Upper lobe of left lung (tissue), 6 donors: ENCODE measurements at places on chromosomes 11 and 22. TPM values are rescaled to one million over a fixed set of nuclear protein-coding genes. Genes with fewer than 3 reads are reported as not detected.

DNA sequence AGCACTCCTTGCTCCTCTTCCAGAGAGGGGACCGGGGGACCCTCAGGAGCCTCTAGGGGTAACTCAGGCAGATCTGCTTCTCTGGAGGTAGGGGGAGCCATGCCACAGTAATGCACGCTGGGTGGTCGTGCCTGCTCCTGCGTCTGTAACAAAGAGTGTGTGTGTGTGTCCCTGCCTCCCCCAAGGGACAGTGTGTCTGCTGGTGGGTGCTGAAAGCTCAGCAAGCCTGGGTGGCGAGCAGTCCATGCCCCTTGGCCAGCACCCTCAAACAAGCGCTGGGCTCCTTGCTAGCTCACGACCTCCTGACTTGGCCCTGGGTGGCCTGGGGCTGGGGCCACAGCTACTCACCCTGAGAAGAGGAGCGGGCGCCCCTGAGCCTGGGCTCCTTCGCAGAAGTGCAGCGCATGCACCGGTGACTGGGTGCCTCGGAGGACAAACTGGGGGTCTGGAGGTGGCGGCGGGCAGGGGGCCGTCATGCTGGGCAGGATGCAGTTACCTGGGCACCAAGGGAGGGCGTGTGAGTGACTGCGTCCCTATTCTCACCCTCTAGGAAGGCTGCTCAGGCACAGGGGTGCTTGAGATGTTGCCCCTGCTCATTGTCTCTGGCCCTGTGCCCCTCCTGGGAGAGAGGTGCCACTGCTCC is 33.7 kb downstream of the GNB1L start:
- peak; percentile 16 for DNase-seq

DNA sequence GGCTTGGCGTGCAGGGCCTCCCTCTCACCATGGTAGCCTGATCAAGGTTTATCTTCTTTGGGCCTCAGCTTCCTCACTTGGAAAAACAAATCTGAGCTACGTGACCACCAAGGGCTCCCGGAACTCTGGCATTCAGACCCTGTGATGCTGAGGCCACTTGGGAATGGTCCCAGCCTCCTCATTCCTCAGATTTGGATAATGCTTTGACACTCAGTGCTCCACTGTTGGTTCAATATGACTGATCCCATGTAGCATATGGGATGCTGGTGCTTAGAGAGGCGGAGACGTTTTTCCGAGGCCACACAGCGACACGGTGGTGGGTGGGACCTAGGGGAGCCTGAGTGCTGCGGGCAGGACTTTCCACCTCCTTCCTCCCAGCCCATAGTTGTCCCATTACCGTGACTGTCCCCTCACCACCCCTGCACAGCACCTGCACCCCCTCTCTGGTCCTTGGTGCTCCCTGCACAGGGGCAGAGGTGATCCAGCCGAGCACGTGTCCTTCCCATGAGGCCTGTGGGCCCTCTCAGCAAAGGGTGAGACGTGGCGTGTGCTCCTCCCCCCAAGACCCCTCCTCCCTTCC is 23.1 kb downstream of the MB start:
- no peak for DNase-seq

DNA sequence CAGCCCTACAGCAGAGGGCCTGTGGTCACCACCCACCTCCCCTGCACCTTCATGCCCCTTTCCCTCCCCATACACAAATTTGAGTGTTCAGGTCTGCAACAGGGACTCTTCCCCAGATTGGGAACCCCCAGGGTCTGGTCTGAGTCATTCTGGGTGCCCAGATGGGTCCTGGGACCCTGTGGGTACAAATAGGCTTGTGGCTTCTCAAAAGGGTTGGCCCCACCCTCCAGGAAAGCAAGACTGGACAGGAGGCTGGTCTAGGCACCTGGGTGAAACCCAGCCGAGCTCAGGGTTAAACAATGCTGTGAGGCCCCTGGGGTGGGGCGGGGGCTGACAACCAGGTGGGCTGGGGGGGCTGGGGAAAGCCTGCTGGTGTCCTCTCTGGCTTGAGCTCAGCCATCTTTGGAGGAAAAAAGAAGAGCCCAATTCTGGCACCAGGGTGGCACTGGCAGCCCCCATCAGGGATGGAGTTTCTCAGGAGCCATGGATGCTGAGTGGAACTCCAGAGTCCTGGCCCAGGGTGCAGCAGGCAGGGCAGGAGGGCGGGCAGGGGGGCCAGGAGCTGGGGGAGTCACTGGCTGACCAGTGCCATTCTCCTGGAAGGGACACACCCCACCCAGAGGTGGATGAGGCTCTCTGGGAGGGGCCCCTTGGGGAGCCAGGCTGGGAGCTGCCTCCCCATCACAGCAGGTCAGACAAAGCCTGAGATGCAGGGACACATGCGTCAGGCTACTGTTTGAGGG is 1.1 kb downstream of the SEPTIN5 start:
- no peak for DNase-seq

DNA sequence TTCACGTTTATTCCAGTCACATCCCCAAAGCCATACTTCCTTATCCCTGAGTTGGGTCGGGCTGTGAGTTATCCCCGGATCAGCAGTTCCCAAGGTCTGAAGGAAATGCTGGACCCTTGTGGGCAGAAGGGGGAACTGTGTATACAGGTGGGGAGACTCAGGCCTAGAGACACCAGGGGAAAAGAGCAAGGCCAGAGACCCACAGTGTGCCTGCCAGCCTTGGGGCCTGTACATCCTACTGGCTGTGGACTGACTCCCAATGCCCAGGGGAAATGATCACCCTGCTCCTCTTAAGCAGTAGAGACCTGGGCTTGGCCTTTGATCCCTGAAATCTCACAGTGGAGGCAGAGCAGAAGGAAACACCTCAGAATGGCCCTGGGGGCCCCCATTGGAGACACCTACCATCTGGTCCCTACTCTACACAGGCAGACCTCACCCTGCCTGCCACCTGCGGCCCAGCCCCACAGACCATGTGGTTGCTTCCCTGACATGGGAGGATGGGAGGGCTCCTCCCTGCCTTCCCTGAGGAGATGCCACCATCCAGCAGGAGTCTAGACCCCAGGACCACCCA is 1.3 kb downstream of the SELENOM start:
- no peak for DNase-seq

- peak; percentile 29 for DNase-seq
Observed at GRCh38 chr11:36540998-36541397, 26.8 kb upstream of the RAG1 start.

DNA sequence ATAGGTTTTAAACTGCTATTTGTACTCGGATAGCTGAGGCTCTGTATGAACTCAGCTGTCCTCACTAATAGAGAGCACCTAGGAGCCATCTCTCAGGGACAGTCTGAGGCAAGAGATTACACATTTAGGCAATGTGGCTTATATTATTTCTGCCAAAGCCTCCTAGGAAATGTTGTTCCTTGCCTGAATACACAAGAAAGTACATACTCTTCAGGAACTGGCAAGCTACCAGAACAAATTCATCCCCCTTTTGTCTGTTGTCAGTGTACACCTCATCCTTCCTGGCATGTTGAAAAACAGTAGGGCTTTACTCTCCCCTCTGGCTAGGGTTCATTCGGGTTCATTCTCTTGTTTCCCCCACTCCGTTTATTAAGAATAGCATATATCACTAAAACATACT is 615.9 kb upstream of the FAT3 start:
- DNase-seq: no peak

DNA sequence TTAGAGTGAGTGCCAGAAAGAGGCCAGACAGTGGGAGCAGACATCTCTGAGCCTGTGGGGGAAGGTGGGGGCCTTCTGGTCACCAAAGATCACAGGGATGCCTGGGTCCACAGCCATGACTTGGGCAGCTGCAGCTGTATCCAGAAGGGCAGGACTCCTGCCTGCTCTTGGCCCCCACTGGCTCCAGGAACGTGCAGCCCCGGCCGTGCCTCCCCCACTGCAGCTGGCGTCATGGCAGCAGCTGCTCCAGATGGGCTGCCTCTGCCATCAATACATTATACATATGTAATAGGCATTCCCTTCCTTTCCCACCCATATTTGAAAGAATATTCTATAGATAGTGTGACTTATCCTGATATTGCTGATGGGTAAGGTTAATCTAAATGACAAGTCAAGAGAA is 195.5 kb upstream of the SNX19 start:
- DNase-seq: peak; percentile 54

DNA sequence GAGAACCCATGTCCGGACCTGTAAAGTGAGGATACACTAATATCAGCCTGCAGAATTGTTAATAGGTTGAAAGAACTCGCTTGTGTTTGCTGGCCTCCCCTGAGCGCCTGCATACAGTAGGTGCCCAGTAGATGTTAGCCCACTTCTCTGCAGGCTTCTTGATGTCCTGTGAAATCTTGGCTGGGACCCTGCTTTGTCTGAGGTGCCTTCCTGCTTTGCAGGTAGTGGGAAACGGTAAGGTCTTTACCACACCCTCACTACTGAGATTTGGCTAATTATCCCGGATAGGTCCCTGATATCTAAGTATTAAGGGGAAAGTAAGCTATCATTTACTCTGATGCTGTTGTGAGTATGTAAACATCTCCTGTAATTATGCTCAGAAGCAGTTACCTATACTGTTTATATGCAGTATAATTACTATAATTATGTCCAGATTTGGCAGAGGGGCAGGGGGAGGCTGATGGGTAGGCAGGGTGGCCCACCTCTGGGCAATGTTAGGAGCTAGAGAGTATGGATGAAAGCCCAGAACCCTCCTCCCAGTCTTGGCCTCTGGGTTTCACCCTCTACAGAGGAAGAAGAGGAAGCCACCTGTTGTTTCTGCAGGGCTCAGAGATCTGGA is 1.2 kb upstream of the ARRB1 start:
- no peak for DNase-seq

DNA sequence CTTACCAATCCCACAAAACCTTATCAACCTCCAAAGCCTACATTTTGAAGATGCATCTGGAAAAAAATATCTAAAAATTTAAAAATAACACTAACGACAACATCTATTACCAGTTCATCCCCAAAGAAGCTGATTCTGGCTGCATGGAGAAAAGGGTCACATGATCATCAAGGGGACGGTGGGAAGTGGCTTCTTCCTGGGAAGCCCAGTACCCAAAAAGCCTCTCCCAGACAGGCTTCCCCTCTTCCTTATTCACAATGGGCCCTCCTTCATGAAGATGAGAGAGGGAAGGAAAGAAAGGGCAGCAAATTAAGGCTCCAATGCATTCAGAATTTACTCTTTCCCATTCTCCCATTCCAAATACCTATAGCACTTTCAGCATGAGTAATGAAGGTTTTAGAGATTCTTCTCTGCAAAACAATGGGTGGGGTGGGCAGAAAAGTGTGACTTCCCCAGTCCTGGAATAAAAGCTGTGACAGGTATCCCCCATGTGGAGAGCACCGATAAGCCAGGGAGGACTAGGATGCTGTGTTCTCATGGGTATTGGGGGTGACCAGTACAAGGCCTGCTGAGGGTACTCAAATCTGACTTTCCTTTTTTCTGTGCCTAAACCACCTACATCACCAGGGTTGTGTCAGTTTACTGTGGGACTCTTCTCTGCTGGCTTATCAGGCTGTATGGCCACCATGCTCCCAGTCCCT is 88.2 kb downstream of the SIK3 start:
- DNase-seq: no peak

GRCh38 chr11:96045622-96046456 is 121.9 kb upstream of the MTMR2 start:
- DNase-seq: no peak

DNA sequence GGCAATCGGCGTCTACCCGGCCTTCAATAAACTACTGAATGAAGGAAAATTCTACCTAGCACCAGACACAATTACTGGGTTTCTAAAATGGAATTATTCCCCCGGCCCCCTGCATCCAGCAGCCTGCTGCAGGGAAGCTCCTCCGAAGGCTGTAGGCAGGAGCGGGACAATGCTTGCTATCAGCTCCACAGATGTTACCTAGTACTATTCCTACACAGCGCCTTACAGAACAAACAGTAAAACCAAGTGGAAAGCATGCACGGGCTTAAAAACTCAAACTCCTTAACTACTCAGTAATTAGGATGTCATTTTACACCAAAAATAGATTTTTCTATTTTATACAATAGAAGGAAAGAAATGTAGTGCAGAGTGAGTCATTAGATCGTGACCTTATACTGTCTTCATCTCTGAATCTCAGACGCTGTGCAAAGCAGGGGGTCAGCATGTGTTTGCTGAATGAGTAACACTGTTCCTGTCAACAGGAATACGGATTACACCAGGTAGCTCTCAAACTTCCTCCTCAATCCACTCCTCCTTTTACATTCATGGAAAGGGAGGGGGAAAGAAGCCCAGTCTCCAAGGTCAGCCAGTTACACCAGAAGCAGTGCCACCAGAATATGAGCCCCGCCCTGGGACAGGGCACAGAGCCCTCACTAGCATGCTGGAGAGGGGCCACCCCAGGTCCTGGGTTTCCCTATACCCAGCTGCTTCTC is 74.9 kb downstream of the PACSIN2 start:
- peak; percentile 81 for DNase-seq

- DNase-seq: no peak
Observed at GRCh38 chr11:96097844-96098421, 174.0 kb upstream of the MTMR2 start.

DNA sequence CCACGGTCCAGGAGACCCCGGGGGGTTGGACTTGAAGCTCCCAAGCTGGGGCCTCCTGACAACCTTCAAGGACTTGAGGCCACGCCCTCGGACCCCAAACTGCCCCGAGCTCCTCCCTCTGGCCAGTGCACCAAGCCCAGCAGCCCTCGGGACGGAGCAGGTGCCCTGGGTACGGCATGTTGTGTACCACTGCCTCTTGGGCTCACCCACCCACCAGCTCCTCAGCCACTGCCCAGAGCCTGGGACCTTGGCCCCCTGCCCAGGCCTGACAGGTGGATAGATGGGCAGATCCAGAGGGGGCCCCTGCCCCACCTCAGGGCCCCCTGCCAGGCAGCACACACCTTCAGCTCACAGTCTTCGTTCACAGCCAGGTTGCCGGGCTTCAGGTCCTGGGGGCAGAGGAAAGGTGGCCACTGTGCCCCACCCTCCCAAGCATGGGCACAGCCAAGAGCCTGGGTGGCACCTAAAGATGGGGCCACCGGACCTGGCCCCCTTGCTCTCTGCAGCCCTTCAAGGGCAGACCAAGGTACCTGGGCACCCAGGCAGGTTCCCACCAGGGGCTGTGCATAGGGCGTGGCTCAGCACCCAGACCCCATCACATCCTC is 5.1 kb downstream of the MAPK12 start:
- DNase-seq: no peak

DNA sequence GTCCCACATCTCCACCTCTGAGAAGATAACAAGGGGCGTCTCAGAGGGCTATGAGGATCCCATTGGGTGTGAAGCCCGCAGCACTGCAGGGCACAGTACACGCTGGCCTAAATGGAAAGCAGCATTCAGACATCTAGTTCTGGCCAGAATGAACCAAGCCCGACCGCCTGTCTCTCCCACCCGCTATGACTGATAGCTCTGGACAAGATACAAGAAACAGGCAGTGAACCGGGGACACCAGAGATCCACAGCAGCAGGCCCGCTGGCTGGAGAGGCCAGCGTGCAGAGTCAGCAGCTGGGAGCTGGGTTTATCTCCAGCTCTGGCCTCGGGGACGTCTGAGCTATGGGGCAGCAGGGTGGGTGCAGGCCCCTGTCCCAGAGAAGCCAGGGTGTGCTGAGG is 9.6 kb downstream of the CERK start:
- DNase-seq: no peak

Gene FADS3
- total RNA-seq: 127 TPM

Gene GP1BB
- total RNA-seq: 4.8 TPM

Gene EWSR1
- total RNA-seq: 186 TPM

Gene FAM118B
- total RNA-seq: 31.6 TPM

Gene RASD2
- 0.49 TPM for total RNA-seq

Gene FOLH1
- total RNA-seq: not detected

Gene MS4A12
- not detected for total RNA-seq

Gene RCOR2
- total RNA-seq: not detected

Gene ME3
- total RNA-seq: 19.5 TPM

Gene SLC6A5
- not detected for total RNA-seq

Gene CHRM1
- total RNA-seq: not detected

Gene VSIG10L2
- not detected for total RNA-seq

Gene CAVIN3
- total RNA-seq: 56.6 TPM
